ENCODE measurements at places on chromosomes 3 and 15.

- no peak for DNase-seq
Observed at GRCh38 chr3:58584690-58585004, 7.5 kb upstream of the FAM107A start.

- DNase-seq, result no peak
Observed at GRCh38 chr3:139131951-139132350, 87.3 kb upstream of the PRR23C start.

DNA sequence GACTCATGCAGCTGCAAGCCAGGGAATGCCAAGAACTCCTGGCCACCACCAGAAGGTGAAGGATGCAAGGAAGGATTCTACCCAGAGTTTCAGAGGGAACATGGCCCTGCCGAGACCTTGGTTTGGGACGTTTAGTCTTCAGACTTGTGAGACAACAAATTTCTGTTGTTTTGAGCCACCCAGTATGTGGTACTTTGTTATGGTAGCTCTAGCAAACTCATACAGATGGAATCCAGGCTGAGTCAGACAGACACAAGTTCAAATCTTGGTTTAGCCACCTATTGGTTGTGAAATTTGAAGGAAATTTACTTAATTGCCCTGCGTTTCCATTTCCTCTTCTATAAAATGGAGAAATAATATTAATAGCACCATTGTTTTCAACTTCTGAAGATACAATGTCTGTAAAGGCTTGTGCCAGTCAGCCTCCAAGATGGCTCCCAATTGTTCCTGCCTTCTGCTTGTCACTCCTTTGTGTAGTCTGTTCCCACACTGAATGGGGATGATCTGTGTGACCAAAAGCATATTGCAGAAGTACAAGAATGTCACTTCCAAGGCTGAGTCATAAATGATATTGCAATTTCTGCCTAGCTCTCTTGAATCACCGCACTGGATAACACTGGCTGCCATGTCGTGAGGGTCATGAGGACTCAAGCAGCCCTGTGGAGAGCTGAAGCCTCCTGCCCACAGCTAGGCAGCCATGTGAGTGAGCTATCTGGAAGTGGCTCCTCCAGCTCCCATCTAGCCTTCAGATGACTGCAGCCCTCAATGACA, 223.5 kb upstream of the PROK2 start:
- DNase-seq, result no peak

GRCh38 chr3:183844606-183845005, 19.2 kb upstream of the MAP6D1 start:
- DNase-seq, result no peak

DNA sequence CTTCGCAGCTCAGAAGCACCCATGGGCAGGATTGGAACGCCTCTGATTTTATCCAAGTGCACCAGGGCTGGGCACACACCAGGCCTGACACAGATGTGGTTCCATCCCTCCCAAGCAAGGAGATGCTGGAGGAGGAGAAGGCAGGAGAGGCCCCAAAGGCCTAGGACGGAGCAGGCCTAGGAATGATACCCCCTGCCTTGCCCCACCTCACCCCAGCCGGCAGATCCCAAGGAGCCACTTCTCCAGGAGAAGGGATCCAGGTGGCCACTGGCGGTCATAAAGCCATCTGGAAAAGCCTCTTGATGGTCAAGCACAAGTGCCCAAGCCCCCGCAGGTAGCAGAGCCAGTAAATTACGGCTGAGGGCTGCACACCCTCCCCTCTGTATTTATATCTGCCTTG, 211.8 kb downstream of the TBC1D2B start:
- no peak for DNase-seq

GRCh38 chr3:127183931-127184869, 8.7 kb upstream of the PRR23E start:
- no peak for DNase-seq

- DNase-seq, result no peak
Observed at GRCh38 chr15:33179874-33180273, 14.6 kb downstream of the FMN1 start.

DNA sequence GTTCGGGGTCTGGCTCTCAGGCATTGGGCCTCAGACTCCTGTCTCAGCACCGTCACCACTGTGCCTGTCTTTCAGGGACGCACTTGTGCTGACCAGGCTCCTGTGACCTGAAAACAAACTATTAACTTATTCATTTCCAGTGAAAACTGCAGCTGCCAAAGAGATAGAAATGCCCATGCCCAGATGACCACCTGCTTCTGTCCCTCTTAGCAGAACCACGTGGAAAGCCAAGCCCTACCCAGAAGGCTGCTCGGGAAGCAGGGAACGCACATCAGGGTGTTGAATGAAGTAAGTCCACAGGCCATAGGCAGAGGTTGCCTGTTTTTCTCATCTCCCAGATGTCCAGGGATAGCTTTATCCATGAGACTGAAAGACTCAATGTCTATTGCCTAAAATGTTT, 219.3 kb downstream of the EBLN2 start:
- DNase-seq, result no peak

DNA sequence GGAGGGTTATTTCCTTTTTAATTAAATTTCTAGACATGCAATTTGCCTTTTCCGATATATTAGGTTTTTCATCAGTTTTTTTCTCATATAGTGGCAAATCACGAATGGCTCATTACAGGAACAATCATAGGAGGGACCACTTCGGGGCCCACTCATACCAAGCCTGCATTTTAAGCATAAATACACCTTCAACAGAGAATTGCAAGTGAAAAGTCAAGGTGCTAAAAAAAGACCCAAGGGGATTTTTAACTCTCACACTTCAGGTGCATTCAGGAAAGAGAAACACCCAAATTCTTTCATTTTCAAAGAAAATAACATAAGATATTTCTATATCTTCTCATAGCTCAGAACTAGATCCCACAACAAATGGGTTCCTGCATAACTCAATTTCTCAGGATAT, 979.6 kb upstream of the NR2F2 start:
- no peak for DNase-seq

GRCh38 chr3:98039322-98040024, 4.4 kb upstream of the GABRR3 start:
- peak; percentile 39 for DNase-seq

DNA sequence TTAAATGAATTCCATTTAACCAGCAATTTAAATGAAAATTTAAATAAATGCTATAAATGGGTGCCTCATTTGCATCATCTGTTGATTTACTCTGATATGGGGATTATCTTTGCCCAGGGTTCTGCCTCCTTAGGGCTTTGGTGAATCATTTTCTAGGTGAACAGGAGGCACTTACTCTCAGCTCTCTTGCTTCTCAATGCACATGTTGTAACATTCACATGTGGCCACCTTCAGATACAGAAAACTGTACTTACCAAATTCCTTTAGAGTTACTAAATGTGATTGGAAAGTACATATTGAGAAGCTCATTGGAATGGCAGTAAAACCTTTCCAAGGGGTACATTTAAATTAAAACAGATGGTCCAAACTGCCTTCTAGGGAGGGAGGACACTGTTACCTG, 20.8 kb downstream of the GADL1 start:
- no peak for DNase-seq

DNA sequence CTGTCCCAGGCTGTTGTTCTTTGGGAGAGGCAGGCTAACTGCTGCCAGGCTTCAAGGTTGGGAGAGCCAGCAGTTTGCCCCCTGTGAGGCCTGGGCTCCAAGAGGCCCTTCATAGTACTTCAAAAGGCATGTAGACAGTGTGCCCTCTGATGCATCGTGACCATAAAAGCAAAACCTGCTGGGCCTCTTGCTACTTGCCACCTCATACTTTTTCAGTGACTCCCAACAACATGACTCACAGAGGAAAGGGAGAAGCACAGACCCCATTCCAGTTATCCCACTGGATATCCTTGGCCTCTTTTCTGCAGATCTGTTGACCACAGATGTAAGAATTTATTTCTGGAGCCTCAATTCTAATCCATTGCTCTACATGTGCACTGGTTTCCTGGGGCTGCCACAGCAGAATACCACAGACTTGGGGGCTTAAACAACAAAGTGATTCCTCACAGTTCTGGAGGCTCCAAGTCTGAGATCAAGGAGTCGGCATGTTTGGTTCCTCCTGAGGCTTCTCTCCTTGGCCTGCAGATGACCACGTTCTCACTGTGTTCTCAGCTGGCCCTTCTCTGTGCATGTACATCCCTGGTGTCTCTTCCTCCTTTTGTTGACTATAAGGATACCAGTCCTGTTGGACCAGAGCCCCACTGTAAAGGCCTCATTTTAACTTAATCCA, 8.9 kb upstream of the NSMCE3 start:
- DNase-seq, result no peak

GRCh38 chr15:51244423-51244869, 94.0 kb downstream of the CYP19A1 start:
- DNase-seq, result no peak

GRCh38 chr15:45648521-45649200, 13.8 kb downstream of the SQOR start:
- no peak for DNase-seq

DNA sequence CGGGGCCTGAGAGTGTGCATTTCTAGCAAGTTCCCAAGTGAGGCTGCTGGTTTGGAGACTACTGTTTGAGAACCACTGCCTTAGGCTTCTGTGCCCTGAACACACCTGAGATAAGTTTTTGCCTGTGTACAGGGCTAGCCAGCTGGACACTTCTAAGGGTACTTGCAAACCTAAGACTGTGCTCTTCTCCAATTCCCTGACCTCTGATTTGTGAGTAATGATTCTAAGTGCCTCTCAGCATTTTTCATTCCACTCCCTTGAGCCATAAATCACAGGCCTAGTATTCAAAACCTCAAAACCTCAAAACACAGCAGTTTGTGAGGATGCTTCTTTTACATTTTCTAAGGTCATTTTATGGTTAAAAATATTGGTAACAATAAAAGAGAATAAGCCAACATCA, 148.4 kb downstream of the CHST2 start:
- no peak for DNase-seq

DNA sequence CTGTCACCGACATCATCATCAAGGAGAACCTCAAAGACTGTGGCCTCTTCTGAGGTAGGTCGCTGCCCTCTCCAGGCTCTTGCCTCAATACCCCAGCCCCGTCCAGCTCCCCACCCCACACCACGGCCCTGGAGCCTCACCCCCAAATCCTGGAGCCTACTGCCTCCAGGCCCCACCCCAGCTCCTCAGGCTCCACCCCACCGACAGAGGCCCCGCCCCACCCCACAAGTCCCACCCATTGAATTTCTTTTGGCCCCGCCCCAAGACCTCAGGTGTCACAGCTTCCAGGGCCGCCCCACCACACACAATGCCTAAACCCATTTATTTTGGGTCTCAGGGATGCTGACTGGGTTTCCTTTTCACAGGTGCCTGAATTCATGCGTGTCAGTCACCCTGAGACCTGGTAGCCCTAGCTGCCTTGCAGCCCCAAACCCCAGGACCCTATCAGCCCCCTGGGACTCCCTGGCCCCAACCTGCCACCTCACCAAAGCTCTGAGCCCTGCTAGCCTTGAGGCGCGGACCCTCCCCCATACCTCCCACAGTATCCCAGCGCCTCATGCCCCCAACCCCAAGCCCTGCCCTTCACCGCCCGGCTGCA, 3.6 kb downstream of the GNAT1 start:
- no peak for DNase-seq

DNA sequence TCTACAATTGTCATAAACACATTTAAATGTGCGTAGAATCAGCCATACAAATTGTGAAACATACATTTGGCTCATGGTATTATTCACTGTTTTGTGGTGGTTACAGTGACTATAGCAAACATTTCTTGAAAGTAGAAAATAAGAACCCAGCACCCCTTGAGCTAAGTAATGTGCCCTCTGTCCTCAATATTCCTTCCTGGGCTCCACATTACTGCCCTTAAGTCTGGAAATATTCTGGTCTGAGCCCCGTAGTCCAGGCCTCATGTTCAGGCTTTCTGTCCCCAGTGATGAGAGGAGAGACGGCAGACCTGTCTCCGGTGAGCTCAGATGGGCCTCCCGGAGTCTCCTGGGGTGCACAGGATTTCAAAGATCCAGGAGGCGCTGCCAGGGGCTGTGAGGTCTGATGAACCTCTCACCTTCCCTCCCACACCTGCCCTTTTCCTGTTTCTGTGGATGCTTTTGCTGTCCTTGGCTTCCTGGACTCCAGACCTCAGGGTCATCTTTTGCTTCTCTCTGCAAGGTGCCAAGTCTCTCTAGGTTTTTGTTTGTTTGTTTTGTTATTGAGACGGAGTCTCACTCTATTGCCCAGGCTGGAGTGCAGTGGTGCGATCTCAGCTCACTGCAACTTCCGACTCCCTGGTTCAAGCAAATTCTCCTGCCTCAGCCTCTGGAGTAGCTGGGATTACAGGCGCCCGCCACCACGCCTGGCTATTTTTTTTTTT, 8.8 kb upstream of the MUC20 start:
- no peak for DNase-seq

- DNase-seq, result no peak
Observed at GRCh38 chr15:84721371-84721770, 5.4 kb upstream of the SEC11A start.

DNA sequence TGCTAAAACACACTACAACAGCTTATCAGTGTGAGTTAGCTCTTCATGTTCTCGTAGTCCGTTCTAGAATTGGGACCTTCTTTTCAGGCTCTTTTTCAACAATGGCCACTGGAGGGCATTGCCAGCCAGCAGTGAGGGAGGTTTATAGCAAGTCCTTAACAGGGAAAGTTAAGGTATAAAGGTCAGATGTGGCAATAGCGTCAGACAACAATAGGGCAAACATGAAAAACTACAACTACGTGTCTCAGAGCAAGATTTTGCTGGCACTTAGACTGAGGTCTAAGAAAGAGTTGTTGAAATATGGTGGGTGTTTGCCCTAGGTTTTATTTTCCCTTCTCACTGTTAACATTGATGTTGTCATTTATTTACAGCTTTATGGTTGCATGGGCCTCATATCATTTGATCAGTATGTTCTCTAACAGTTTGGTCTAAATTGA, 161.4 kb downstream of the GMNC start:
- DNase-seq, result no peak

GRCh38 chr15:96153929-96154328, 176.6 kb upstream of the NR2F2 start:
- no peak for DNase-seq

DNA sequence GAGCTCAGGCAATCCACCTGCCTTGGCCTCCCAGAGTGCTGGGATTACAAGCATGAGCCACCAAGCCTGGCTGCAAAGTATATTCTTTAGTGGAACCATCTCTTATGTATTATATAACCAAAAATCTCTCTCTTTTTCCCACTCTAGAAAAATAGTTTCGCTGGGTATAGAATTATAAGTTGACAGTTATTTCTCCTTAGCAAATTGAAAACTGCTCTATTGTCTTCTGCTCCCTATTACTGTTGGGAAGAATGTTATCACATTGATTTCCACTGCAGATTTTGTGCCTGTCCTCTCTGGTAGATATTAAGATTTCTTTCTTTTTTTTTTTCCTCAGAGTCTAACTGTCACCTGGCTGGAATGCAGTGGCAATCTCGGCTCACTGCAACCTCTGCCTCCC, 10.2 kb upstream of the DHX30 start:
- DNase-seq, result no peak

DNA sequence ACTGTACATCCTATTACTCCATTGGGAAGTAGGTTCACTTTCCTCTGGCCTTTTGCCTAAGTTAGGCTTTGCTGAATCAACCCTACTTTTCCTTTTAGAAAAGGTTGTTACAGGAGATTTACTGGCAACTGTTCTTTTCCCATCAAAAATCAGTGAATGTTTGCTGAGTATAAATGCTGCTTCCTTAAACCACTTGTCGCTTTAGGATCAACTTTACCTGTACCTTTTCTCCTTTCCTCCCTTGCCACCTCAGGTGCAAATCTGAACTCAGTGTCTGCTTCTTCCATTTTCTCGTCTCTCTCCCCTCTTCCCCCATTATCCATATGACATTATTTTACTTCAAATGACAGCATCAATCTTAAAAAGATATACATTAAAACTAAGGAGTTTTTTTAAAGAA, 69.5 kb upstream of the GOLGA6B start:
- no peak for DNase-seq

All from T-helper 22 cell (primary cell).